ENCODE measurements at places on chromosomes 4 and X.

- DNase-seq: no peak
Measured at GRCh38 chrX:118824173-118824730, 628 bp downstream of the ZCCHC12 start.

- no peak for DNase-seq
Measured at GRCh38 chr4:33751050-33751449, 2493.3 kb downstream of the ARAP2 start.

DNA sequence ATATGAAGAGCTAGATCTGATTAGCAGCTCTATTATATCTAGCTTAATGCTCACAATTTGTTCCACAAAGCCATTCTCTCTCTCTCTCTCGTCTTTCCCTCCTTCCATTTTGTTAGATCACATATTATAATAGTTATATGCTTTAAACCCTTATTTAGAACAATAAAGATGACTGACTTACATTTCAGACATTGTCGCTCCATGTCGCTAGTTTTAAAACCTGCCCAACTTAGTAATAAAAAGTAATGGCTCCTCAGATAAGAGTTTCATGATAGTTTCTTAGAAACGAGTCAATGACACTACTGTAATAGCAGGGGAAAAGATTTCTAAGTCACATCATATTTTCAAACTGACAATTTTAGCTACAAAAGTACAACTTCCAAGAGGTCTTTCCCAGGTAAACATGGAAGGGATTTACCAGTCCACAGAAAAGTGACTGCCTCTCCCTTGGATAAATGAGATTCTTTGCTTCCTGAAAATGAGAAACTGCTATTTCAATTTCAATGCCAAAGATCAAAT lies 38.5 kb upstream of the YTHDC1 start:
- no peak for DNase-seq

- no peak for DNase-seq
Measured at GRCh38 chr4:175451238-175451965, 360.7 kb downstream of the GPM6A start.

- DNase-seq: no peak
Measured at GRCh38 chrX:44253575-44253942, 89.9 kb downstream of the EFHC2 start.

DNA sequence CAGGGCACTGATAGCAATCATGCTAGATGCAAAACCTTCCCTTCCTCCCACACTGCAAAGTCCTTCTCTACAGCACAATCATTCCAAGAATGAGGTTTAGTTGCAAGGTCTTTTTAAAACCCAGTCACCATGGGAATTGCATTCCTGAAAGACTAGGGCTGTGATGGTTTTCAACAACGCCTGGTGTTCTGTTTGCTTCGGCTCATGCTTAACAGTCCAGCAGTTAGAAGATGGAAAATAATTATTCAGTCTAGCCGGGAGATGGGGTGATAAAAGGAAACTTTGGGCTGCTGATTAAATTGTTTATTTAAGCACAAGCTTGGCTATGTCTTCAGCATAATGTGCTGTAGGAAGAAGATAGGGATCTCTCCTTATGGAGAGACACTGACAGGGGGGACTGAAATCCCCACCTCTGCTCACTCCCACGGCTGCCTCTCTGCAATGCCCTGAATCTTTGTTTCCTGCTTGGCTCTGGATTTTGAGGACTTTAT lies 211.4 kb downstream of the MID1IP1 start:
- no peak for DNase-seq

DNA sequence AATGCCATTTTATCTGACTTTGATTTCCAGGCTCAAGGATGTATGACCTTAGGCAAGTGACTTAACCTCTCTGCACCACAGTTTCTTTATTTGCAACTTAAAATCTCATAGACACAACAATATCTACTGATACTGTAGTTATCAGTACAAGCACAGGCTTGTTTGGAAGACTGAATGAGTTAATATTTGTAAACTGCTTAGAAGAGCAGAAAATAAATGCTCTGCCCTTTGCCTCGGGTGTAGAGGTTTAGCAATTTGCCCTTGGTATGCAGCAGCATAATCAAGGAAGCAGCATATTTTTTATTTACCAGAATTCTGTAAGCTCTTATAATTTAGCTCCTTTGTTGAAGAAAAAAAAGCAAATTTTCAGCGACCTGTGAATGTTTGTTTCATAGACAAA lies 2.9 kb upstream of the CXCL1 start:
- DNase-seq: no peak

- no peak for DNase-seq
Measured at GRCh38 chr4:137417676-137418075, 114.6 kb downstream of the PCDH18 start.

GRCh38 chr4:144967161-144967560 lies 130.8 kb downstream of the ANAPC10 start:
- no peak for DNase-seq

- no peak for DNase-seq
Measured at GRCh38 chr4:172997856-172998255, 170.8 kb upstream of the GALNT7 start.

DNA sequence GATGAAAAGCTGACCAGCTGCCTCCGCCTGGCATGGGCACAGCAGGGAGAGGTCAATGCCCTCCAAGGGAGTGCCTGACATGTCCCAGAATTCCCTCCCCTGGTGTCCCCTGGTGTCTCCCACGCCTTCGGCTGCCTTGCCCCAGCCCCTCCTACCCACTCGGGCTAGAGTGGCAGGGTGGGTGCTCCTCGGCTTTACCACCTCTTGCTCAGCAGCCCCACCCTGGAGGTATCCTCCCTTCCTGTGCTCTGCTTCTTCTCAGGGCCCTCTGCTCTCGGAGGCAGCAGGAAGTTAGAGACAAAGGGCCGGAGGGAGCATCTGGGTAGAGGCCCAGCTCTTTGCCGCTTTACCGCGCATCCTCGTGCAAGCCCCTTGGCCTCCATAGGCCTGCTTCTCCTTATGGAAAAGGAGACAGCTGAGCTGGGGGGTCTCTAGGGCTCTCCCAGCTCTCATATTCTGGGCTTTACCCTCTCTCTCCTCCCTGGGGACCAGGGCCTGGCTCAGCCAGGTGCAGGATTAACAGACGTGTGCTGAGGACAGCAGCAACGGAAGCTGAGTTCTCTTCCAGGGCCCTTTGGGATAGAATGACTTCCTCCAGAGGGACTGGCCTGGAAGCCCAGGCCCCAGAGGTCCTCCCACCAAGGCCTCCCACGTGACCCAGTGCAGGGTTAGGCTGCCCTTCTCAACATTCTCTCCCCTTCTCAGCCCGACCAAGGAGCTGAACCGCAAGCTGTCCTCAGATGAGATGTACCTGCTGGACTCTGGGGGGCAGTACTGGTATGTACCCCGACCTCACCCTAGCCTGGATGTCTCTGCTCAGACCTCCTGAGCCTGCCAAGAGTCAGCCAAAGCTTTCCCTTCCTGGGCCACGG lies 17.2 kb downstream of the XPNPEP2 start:
- DNase-seq: no peak

- no peak for DNase-seq
Measured at GRCh38 chr4:94551643-94552564, 100.2 kb downstream of the PDLIM5 start.

DNA sequence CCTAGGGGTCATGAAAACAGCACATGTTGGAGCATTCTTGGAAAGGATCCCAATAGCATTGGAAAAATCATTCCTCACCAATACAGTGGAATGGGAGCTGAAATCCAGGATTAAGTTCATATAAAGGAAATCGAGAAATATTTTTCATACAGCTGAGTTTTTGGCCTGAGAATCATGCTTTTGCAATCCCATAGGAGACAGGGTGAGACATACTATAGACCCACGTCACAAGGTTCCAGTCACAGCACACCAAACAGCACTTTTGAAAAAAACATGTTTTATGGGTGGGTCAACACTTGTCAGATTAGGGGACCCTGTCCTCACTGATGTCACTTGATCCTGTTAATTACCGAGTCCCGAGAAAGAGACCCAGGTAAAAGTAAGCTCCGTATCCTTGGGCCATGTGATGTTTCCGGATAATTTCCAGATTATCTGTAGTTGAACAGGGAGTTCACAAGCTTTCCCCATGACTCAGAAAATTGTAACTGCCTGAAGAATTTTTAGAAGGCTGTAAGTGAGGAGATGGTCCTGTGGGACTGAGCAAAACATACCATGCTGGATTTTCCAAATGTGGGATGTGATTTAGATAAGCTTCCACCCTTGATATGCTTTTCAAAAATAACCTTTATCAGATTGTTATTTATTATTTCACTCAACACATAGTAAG lies 80.9 kb upstream of the TLR3 start:
- DNase-seq: no peak

DNA sequence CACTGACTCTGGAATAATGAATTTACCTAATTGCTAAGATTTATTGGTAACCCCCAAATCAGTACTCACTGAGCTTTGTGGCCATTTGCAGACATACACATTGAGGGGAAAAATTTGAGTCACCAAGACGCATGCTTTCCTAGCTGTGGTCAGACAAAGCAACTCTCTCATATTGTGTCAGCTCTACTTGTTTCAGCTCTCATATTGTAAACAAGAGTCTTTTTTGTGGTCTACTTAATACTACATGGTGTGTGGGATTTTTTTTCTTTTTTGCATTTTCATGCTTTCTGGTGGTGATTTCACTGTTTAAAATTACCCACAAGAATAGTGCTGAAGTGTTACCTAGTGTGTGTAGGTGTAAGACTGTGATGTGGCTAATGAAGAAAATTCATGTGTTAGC lies 428.2 kb upstream of the GALNT7 start:
- DNase-seq: no peak

- no peak for DNase-seq
Measured at GRCh38 chr4:39635023-39635422, 3.6 kb downstream of the SMIM14 start.

DNA sequence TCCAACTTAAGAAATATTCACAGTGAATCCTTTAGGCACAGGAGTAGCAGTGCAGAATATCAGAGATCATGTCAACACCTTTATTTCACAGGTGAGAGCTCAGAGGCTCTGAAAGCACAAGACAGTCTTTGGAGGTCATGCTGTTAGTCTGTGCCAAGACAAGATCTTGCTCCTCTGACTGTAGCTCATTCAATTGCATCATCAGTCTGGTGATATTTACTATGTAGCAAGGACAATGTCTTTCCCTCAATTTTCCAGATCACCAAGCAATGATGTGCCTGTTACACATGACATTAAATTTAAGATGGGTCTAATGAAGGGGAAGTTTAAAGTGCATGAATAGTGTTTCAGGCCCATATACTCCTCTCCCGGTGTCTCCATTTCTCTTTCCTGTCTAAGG lies 277.5 kb downstream of the IL15 start:
- DNase-seq: no peak

DNA sequence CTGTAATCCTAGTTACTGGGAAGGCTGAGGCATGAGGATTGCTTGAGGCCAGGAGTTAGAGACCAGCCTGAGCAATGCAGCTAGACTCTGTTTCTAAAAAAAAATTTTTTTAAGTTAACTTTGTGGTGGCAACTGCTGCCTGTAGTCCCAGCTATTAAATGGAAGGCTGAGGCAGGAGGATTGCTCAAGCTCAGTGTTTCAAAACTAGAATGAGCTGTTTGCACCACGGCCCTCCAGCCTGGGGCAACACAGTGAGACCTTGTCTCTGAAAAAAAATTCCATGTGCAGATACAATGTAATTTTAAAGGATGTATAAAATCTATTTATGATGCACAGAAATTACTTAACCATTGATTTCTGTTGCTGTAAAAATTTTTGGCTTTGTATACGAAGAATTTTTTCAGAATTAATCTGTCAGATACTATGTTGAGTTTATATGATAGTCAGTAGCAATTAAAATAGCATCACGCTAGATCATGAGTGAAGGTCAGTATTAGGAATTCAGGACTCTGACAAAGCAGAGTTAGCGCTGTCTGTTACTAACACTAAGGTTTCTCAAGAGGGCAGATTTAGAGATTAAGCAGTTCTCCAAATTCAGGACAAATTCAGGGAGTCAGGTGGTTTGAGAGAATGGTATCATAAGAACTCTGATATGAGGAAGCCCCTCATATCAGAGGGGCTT lies 8.3 kb upstream of the AGA start:
- peak; percentile 90 for DNase-seq

GRCh38 chr4:150561143-150561737 lies 20.7 kb upstream of the MAB21L2 start:
- DNase-seq: no peak

- no peak for DNase-seq
Measured at GRCh38 chrX:9644335-9644734, 121.3 kb downstream of the GPR143 start.

DNA sequence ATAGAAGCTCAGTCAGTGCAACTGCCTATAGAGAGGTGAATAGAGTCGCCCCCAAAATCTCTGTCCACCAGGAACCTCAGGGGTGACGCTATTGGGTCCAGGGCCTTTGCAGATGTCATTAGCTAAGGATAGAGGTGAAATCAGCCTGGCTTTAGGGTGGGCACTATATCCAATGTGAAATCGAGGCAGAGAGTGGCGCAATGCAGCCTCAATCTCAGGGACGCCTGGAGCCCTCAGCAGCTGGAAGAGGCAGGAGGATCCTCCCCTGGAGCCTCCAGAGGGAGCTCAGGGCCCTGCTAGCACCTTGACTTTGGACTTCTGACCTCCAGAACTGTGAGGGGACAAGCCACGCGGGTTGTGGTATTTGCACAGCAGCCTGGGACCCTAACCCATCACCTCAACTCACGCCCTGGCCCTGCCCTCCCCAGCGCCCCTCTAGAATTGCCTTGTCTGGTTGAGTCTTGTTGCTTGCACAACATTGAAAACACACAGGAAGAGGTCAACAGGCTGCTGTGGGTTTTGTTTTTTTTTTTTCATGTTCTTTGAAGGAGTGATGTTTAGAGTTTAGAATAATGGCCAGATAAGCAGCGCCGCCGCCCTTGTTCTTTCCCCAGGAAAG lies 89.4 kb upstream of the PSAPL1 start:
- DNase-seq: no peak

GRCh38 chr4:103012551-103012950 lies 7.0 kb downstream of the SLC9B1 start:
- DNase-seq: no peak

GRCh38 chrX:143632625-143633410 lies 3.1 kb downstream of the SLITRK4 start:
- peak; percentile 25 for DNase-seq

GRCh38 chr4:4606321-4606720 lies 64.5 kb upstream of the STX18 start:
- DNase-seq: no peak

DNA sequence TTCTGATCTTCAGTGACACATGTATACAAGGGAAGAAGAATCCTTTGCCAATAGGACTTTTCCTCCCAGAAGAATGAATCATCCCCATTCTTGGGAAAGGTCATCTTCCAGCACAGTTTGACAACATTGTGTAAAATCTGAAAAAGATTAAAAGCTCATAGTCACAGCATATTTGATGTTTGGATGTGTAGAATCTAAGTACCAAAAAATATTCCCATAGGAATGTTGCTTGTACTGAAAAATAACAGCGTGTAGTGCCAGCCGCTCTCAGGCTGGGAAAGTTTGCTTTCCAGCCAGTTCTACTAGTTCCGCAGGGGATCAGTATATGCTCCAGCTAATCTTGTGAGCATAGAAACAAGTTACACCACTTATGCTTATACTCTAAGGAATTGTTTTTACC lies 74.7 kb upstream of the IL13RA1 start:
- DNase-seq: no peak

DNA sequence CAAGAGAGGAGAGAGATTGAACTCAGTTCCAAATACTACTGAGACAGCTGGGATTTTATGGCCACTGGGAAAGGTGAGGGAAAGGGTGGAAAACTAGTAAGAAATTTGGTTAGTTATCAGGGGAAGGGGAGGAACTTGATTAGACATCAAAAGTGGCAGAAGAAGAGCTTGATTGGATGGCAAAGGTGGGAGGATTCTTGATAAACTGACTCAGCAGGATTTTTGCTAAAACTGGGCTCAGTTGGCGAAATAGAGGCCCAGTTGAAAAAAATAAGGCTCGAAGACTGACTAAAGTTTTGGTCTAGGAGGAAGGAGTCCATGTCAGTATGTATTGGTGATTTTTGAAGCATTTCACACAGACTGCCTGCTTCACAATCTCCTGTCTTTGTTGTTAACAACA lies 10.0 kb downstream of the BEX3 start:
- DNase-seq: no peak

Measured in AML-193 (cell line).